Chondrocyte (in vitro differentiated cells): ENCODE measurements at places on chromosomes 2 and 18. TPM values are rescaled to one million over a fixed set of nuclear protein-coding genes. Genes with fewer than 3 reads are reported as not detected.

The NRBP1 gene
- 125 to 143 TPM (median 128 TPM) in 3 replicates for total RNA-seq

The HRH4 gene
- total RNA-seq, result not detected in 3 replicates

The RNU2-63P gene
- total RNA-seq, result 2.7 TPM in 1 of 3 replicates, not detected in the others

The ST6GAL2 gene
- 144 to 319 TPM (median 144 TPM) in 3 replicates for total RNA-seq

The IL36G gene
- not detected in 3 replicates for total RNA-seq

The CBLN2 gene
- 3.5 to 3.7 TPM in 2 of 3 replicates, not detected in the other for total RNA-seq

The CNGA3 gene
- total RNA-seq, result not detected in 3 replicates

The CXCR1 gene
- not detected in 3 replicates for total RNA-seq

The CCDC85A gene
- 0.51 to 5.0 TPM (median 0.70 TPM) in 3 replicates for total RNA-seq

The VAMP5 gene
- 1.8 to 2.4 TPM in 2 of 3 replicates, not detected in the other for total RNA-seq

The HTRA2 gene
- total RNA-seq, result 23.8 to 31.2 TPM (median 24.2 TPM) in 3 replicates

The MAP2 gene
- total RNA-seq, result 12.2 to 16.3 TPM (median 13.9 TPM) in 3 replicates

The LOXHD1 gene
- total RNA-seq, result not detected in 3 replicates

The PDK1 gene
- 13.9 to 27.9 TPM (median 27.6 TPM) in 3 replicates for total RNA-seq

The C2orf80 gene
- total RNA-seq, result not detected in 3 replicates

The DNAJC5G gene
- not detected in 3 replicates for total RNA-seq

DNA sequence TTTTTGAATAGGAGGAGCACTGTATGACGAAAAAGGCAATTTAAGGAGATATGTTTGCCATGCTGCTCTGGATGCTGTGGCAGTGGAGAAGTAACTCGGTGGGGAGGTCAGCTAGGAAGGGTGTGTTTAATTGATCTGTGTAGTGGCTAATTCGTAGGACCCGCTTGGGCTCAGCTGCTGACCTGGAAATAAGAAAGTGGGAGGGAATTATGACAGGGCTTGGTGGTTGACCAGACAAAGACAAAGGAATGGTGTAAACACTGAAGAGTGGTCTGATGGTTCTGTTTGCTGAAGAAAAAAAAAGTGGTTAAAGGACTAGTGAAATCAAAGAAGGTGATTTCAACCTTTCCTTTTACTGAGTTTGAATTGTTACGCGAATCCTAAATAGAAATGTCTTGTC, 146.0 kb downstream of the MAP4K4 start:
- peaks cover 34% of the 10 kb centered on the region for H3K4me1 ChIP-seq
- peaks cover 28% of the 10 kb centered on the region for H3K36me3 ChIP-seq
- DNase-seq, result no peak
- no peak overlapping the region for H3K4me3 ChIP-seq
- H3K27me3 ChIP-seq, result no peaks in the 10 kb centered on the region

DNA sequence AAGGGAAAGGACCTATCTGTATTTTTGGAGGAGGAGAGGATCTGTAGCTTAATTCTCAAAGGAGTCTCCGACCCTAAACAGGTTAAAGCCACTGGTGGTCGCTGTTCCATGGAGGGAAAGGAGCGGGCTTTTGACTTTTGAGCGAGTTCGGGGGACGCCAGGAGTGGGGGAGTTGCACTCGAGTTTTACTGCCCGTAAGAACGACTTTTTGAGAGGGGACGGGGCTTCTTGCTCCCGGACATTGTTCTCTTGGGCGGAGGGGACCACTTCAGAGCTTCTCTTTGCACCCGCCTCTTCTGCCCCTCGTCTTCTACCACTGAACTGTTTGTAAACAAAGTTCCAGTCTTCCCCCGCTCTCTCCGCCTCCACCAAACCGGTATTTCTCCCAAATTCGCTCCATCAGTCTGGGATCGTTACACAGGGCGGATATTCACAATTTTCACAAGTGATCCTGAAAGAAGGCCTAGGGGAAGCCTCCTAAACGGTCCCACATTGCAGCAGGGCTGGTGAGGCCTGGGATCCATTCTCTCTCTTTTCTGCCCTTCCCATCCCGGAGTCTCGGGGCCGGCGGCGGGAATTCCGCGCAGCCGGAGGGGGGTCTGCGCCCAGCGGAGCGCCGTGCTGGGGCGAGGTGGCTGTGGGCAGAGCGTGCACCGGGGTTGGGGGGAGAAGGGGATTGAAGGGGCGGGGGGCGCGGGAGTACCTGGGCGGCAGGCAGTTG, 6.6 kb downstream of the DLX2 start:
- H3K36me3 ChIP-seq, result peaks cover 7% of the 10 kb centered on the region
- DNase-seq, result no peak
- peak overlapping the region; percentile 81 for H3K4me3 ChIP-seq
- H3K27ac ChIP-seq, result peak overlapping the region; percentile 100

DNA sequence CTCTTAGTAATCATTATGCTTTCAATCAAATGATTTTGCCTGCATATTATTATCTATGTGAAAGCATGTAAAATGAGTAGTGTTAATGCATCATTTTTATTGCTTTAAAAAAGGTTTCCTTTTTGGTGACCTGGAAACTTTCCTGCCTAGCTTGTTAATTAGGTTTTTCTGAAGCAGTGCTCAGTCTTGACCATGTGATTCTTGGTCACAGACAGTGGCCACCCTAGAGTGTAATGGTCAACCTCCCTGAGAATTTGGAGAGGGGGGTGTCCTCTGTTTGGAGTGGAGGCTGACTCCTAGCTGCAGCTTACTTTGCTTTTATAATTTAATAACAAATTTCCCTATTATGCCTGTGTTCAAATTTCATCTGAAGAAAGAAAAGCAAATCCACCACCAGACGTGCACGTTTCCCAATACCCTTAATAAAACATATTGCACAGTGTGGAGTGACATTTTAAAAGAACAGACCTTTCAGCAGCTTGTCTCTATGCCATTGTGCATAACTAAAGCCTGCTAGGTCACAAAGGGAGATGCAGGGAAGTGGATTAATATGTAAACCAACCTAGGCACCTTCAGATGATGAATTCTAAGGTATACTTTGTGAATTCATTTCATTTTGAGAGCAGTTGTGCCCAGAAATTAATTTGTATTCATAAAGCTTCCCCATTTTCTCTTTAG, 130.6 kb downstream of the RPRM start:
- H3K4me1 ChIP-seq, result no peaks in the 10 kb centered on the region
- H3K27ac ChIP-seq, result no peak overlapping the region
- no peaks in the 10 kb centered on the region for H3K36me3 ChIP-seq
- no peak overlapping the region for H3K4me3 ChIP-seq
- DNase-seq, result no peak

- peaks cover 14% of the 10 kb centered on the region for H3K4me1 ChIP-seq
- no peaks in the 10 kb centered on the region for H3K36me3 ChIP-seq
- no peak for DNase-seq
- no peak overlapping the region for H3K4me3 ChIP-seq
Measured at GRCh38 chr2:181146171-181146570, 165.8 kb downstream of the UBE2E3 start.

DNA sequence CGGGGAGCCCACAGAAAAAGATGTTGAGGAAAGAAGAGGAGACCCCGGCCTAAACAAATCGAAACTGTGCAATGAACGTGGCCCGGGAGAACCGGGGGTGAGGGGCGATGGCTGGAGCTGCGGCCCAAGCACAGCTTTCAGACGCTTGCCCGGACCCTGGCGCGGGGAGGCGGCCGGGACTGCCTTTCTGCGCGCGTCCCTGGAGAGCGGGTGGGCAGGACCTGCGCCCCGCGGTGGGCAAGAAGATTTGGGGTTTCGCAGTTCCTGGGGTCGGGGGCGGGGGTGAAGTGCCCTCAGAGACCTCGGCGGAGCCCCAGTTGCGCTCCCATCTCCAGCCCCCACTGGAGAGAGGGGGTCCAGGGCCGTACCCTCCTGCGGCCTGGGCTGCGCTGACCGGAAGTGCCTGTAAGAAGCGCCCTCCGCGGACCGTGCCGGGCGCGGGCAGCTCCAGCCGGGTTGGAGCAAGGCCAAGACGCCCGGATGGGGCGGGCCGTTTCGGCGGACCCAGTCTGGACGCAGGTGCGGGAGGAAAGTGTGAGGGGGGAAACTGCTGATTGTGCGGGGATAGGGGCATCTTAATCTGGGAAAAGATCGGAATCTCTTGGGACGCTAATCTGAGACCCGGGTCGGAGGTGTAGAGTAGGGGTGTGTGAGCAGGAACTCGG, 11.6 kb downstream of the EN1 start:
- no peaks in the 10 kb centered on the region for H3K36me3 ChIP-seq
- H3K27me3 ChIP-seq, result peaks cover 84% of the 10 kb centered on the region
- H3K4me3 ChIP-seq, result peak overlapping the region; percentile 60
- no peak for DNase-seq

GRCh38 chr2:189012351-189012750, 38.2 kb downstream of the COL3A1 start:
- H3K36me3 ChIP-seq, result peaks cover 43% of the 10 kb centered on the region
- H3K4me3 ChIP-seq, result no peak overlapping the region
- peaks cover 88% of the 10 kb centered on the region for H3K4me1 ChIP-seq
- DNase-seq, result no peak

- H3K4me1 ChIP-seq, result peaks cover 34% of the 10 kb centered on the region
- DNase-seq, result no peak
- H3K27me3 ChIP-seq, result no peaks in the 10 kb centered on the region
- peak overlapping the region; percentile 99 for H3K4me3 ChIP-seq
Measured at GRCh38 chr2:233853353-233853752, 982 bp downstream of the HJURP start.

GRCh38 chr18:76498064-76498463, 3.0 kb upstream of the ZNF516 start:
- H3K4me1 ChIP-seq, result peaks cover 11% of the 10 kb centered on the region
- DNase-seq, result no peak
- no peak overlapping the region for H3K27ac ChIP-seq
- H3K27me3 ChIP-seq, result no peaks in the 10 kb centered on the region
- no peaks in the 10 kb centered on the region for H3K36me3 ChIP-seq

- H3K27ac ChIP-seq, result no peak overlapping the region
- no peaks in the 10 kb centered on the region for H3K27me3 ChIP-seq
- DNase-seq, result no peak
- H3K4me3 ChIP-seq, result no peak overlapping the region
Measured at GRCh38 chr2:8862230-8862629, 24.8 kb upstream of the KIDINS220 start.

- no peak for DNase-seq
- H3K4me1 ChIP-seq, result peaks cover 5% of the 10 kb centered on the region
- no peaks in the 10 kb centered on the region for H3K27me3 ChIP-seq
- H3K4me3 ChIP-seq, result no peak overlapping the region
- no peak overlapping the region for H3K27ac ChIP-seq
Measured at GRCh38 chr2:207792244-207792785, 22.6 kb upstream of the FZD5 start.

GRCh38 chr2:64720535-64721319, 67.0 kb upstream of the SERTAD2 start:
- no peak for DNase-seq
- no peak overlapping the region for H3K4me3 ChIP-seq
- H3K27ac ChIP-seq, result no peak overlapping the region
- H3K27me3 ChIP-seq, result no peaks in the 10 kb centered on the region
- H3K36me3 ChIP-seq, result no peaks in the 10 kb centered on the region
- no peaks in the 10 kb centered on the region for H3K4me1 ChIP-seq

DNA sequence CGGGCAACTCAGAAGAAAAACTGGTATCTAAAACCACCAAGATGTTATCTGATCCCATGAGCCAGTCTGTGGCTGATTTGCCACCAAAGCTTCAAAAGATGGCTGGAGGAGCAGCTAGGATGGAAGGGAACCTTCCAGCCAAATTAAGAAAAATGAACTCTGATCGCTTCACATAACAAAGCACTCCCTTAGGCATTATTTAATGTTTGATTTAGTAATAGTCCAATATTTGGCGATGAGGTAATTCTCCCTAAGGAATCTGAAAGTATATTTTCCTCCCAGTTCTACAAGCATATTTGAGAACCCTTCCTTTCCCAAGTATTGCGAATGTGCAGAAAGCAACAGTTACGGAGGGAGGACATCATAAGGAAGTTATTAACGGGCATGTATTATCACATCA, 156.6 kb downstream of the KCNJ3 start:
- no peak overlapping the region for H3K4me3 ChIP-seq
- H3K27me3 ChIP-seq, result peaks cover 4% of the 10 kb centered on the region
- no peaks in the 10 kb centered on the region for H3K36me3 ChIP-seq
- no peaks in the 10 kb centered on the region for H3K4me1 ChIP-seq
- H3K27ac ChIP-seq, result no peak overlapping the region

GRCh38 chr2:54103454-54104314, 11.7 kb upstream of the ACYP2 start:
- H3K27me3 ChIP-seq, result no peaks in the 10 kb centered on the region
- no peak for DNase-seq
- no peak overlapping the region for H3K4me3 ChIP-seq
- no peaks in the 10 kb centered on the region for H3K36me3 ChIP-seq
- peaks cover 25% of the 10 kb centered on the region for H3K4me1 ChIP-seq

DNA sequence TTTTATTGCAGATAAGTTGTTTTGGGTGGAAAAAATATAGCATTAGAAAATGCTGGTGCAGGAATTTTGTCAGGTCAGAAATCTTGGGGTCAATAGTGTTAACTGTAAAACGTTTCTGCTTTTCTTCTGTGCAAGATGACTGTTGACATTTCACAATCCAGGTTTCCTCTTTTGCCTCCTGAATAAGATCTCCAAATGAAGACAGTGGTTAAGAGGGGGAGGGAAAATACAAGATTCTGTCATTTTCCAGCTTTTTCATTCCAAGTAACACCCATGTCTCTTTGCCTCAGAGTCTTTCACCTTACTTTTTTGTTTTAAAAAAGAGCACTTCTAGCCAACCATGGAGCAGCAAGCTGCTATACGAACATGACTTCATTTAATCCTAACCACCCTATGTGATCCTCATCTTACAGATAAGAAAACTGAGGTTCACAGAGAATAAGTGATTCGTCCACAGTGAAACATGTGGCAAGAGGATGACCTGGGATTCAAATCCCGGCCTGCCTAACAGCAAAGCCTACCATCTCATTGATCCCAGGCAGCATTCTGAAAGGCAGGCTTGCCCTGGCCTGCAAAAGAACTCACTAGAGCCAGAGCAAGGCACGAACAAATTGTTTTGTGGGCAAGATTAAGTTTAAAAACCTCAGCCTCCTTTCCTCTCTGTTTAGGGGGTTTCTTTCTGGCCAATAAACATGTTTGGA, 3.0 kb downstream of the PLEK start:
- H3K27me3 ChIP-seq, result no peaks in the 10 kb centered on the region
- no peak for DNase-seq
- no peak overlapping the region for H3K4me3 ChIP-seq
- H3K27ac ChIP-seq, result no peak overlapping the region
- no peaks in the 10 kb centered on the region for H3K36me3 ChIP-seq

- no peak for DNase-seq
- H3K27ac ChIP-seq, result peak overlapping the region; percentile 91
- no peak overlapping the region for H3K4me3 ChIP-seq
- peaks cover 2% of the 10 kb centered on the region for H3K36me3 ChIP-seq
Measured at GRCh38 chr18:9115984-9116383, 13.5 kb downstream of the NDUFV2 start.

DNA sequence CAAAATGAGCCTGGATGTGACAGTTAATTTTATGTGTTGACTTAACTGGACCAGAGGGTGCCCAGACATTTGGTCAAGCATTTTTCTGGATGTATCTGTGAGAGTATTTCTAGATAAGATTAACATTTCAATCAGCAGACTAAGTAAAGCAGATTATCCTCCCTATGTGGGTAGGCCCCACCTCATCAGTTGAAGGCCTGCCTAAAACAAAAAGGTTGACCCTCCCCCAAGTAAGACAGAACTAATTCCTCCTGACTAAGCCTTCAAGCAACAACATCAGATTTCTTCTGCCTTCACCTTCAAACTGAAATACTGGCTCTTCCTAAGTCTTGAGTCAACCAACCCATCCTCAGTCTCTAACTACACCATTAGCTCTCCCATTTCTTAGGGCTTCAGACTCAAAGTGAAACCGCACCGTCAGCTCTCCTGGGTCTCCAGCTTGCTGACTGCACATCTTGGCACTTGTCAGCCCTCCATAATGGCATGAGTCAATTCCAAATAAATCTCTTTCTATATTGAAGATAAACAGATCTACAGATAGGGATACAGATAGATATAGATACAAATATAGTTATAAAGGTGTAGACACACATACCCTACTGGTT, 47.9 kb downstream of the MEMO1 start:
- H3K27me3 ChIP-seq, result no peaks in the 10 kb centered on the region
- no peaks in the 10 kb centered on the region for H3K36me3 ChIP-seq
- no peak overlapping the region for H3K27ac ChIP-seq
- peaks cover 29% of the 10 kb centered on the region for H3K4me1 ChIP-seq
- H3K4me3 ChIP-seq, result no peak overlapping the region
